Stimulated activated naive CD4-positive, alpha-beta T cell treated with Interleukin-2 at 50 U/mL for 16 hours (primary cell): ENCODE measurements at places on chromosomes 7 and 10.

- DNase-seq, result no peak
These were observed 19.4 kb downstream of the HIPK2 start for GRCh38 chr7:139758388-139758787.

DNA sequence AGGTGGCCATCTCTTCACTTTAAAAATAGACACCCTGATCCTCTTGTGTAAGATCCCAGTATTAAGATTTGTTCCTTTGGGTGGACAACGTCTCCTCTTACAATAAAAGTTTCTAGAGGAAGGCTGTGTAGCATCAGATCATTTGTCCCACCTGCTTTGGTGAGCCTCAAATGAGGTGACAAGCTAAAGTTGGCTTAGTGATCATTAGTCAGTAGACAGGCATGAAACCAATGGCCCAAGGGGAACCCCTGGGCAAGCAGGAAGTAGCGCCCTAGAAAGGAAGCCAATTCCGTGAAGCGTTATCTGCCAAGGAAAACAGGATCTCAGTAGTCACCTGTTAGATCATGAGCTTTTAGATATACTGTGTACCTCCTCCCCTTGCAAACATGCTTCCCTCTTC is 66.8 kb downstream of the PCGF5 start:
- no peak for DNase-seq

- DNase-seq, result no peak
These were observed 825 bp downstream of the ZNF862 start for GRCh38 chr7:149838992-149839408.

GRCh38 chr7:36712015-36712414 is 12.3 kb downstream of the AOAH start:
- no peak for DNase-seq

DNA sequence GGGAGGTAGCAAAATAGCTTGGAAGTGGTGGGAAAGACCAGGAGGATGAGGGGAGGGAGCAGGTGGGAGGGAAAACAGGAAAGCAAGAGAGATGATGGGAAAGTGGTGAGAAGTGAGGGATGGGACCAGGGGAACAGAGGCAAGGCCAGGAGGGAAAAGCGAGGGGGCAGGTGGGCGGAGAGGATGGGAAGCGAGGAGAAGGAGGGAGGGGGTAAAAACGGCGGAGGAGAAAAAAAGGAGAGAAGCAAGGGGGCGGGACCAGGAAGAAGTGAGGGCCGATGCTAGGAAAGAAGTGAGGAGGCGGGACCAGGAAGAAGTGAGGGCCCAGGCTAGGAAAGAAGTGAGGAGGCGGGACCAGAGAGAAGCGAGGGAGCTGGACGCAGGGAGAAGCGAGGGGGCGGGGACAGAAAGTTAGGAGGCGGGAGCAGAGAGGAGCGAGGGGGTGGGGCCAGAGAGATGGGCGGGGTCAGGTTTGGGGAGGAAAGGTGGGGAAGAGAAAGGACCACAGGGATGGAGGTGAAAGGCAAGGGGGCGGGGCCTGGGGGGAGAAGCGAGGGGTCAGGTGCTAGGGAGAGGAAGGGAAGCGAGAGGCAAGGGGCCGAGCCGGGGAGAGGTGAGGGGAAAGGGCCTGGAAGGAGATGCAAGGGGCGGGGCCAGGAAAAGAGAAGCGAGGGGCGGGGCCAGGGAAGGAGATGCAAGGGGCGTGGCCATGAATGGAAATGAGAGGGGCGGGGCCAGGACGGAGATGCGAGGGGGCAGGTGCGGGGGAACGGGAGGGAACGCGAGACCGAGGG is 984 bp downstream of the SMURF1 start:
- DNase-seq, result peak; percentile 89

- no peak for DNase-seq
These were observed 30.4 kb downstream of the DDC start for GRCh38 chr7:50534690-50535290.

- DNase-seq, result no peak
These were observed 196.5 kb downstream of the HERPUD2 start for GRCh38 chr7:35498416-35498815.

- no peak for DNase-seq
These were observed 5.8 kb upstream of the ARHGAP22 start for GRCh38 chr10:48610585-48611093.

- DNase-seq, result no peak
These were observed 146.9 kb upstream of the RET start for GRCh38 chr10:42929993-42930392.

GRCh38 chr10:99920901-99921300 is 88.8 kb downstream of the DNMBP start:
- DNase-seq, result no peak

- no peak for DNase-seq
These were observed 5.8 kb downstream of the GRIFIN start for GRCh38 chr7:2470204-2471021.

DNA sequence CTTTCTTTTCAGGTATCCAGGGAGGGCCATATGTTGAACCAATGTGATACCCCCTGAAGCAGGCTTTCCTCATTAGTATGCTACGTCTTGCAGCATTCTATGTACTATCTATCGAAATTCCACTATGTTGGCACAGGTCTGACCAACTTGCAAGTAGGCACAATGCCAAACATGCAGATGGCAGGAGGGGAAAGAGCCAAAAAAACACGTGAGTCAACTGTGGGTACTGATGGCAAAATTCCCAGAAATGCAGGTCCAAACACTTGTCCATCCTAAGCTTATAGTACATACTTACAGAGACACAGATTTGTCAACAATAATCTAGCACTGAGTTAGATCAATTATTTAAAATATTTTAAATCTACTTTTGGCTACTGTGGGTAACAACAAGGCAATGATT is 394.9 kb downstream of the DGKB start:
- no peak for DNase-seq

GRCh38 chr7:45515346-45515745 is 58.8 kb upstream of the ADCY1 start:
- DNase-seq, result no peak

DNA sequence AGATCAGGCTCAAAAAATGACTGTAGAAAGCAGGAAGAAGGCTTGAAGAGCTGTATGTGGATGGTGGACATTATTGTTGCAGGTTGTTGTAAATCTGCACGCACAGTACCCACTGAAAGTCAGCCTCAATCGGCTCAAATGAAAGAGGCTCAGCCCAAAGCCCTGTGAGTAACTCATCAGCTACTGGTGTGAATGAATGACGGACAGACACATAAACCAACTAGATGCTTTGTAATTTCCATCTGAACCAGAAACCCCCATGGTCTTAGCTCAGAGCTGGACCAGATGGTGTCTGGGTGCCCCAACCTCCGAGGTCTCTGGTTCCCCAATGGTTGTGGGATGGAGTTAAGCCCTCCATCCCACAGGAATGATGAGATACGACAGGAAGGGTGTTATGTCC is 7.4 kb downstream of the CALN1 start:
- DNase-seq, result no peak

DNA sequence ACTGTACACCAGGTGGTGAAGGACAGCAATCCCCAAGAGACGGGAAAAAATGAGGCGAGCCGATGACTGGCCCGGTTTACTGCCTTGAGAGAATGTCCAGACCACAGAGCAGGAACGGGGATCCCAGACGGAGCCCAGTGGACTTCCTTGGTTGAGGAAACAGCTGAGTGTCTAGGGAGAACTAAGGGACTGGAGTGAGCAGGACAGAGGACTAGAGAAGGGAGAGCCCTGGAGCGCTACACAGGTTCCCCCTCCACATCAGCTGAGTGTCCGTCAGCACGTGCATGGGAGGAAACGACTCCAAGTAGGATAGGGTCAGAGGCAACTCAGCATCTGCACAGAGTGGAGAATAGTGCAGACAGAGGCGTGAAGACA is 7.1 kb upstream of the WDR86 start:
- no peak for DNase-seq

- no peak for DNase-seq
These were observed 22.6 kb upstream of the PSAP start for GRCh38 chr10:71873582-71874211.

DNA sequence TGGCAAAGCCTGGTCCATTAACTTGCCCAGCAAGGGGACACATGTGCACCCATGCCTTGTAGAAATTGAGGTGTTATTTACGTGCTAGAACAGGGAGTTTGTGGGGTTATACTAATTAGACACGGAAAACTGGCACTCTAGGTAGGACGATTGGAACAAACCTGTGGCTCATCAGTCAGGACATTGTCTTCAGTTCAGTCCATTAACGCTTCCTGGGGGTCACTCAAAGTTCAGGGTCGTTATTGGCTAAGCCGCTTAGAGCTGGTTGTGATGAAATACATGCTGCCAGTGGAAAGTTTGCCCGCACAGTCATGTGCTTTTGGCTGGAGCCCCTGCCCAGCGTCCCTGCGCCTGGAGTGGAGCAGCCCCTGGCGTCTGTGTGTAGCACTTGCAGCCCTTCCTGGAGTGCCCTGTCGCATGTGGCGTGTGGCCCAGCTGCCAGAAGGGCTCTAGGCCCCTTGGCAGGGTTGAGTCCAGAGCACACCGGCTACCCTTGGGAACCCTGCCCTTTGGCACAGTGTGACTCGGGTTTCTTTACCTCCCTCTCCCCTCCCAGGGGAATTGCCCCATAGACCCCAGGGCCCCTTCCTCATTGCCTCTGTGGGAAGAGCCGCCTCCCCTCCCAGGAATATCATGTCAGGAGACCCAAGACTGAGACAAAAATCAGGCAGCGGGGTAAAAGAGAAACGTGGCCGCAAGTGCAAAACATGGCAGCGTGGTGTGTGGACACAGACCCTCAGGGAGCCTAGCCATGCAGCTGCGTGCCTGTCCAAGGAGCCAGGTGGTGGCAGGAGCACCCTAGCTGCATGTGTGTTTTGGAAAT is 9.8 kb downstream of the ZNF775 start:
- no peak for DNase-seq

GRCh38 chr10:30830315-30831230 is 201.0 kb upstream of the LYZL2 start:
- no peak for DNase-seq

DNA sequence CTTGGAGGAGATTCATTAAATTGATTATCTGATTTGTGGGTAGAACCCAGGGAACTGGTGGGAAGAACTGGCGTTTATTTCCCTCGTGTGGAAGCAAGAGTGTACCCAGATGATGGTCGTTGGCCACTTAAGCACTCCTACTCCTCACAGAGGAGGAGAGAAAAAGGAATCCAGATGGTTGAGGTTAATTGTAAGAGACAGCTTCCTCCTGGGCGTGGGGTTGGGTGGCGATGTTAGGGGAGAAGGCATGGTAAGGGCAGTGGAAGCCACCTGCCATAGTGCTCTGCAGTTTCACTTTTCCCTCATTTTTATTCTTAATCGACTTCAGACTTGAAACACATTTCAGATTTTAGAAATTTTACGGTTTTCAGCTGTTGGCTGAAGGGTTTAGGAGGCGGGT is 104.1 kb downstream of the DOCK1 start:
- DNase-seq, result no peak

DNA sequence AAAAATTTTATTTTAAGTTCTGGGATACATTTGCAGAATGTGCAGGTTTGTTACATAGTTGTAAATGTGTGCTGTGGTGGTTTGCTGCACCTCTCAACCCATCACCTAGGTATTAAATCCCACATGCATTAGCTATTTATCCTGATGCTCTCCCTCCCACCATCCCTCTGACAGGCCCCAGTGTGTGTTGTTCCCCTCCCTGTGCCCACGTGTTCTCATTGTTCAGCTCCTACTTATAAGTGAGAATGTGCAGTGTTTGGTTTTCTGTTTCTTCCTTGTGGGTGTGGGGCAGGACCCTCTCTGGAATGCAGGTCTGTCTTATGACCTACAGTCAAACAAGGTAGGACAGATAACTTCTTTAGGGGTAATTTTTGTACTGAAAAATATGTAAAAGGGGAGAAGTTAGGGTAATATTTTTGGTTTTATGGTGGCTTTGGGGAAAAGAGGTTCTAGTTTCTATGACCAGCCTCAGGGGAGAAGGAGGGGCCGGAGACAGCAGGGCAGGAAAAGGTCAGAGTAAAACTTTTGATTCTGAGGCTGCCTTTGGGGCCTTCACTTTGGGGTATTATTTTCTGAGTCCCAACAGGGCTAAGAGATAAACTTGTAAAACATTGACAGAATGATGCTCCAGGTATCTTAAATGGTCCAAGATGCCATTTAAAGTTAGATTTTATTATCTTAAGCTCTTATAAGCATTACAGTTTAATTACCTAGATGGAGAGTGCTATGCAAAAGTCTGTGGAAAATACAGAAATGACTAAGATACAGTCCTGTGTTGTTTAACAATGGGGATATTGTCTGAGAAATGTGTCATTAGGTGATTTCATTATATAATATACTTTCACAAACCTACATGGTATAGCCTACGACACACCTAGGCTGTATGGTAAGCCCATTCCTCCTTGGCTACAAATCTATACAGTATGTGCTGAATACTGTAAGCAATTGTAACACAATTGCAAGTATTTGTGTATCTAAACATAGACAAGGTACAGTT is 354.8 kb downstream of the ABCA13 start:
- DNase-seq, result no peak

GRCh38 chr7:129616530-129616929 is 5.0 kb downstream of the NRF1 start:
- DNase-seq, result no peak

GRCh38 chr7:133039614-133040013 is 42.3 kb downstream of the CHCHD3 start:
- DNase-seq, result no peak

- no peak for DNase-seq
These were observed 43.5 kb downstream of the VTI1A start for GRCh38 chr10:112490545-112490944.

- DNase-seq, result no peak
These were observed 34.4 kb downstream of the UBTD1 start for GRCh38 chr10:97532935-97533671.

DNA sequence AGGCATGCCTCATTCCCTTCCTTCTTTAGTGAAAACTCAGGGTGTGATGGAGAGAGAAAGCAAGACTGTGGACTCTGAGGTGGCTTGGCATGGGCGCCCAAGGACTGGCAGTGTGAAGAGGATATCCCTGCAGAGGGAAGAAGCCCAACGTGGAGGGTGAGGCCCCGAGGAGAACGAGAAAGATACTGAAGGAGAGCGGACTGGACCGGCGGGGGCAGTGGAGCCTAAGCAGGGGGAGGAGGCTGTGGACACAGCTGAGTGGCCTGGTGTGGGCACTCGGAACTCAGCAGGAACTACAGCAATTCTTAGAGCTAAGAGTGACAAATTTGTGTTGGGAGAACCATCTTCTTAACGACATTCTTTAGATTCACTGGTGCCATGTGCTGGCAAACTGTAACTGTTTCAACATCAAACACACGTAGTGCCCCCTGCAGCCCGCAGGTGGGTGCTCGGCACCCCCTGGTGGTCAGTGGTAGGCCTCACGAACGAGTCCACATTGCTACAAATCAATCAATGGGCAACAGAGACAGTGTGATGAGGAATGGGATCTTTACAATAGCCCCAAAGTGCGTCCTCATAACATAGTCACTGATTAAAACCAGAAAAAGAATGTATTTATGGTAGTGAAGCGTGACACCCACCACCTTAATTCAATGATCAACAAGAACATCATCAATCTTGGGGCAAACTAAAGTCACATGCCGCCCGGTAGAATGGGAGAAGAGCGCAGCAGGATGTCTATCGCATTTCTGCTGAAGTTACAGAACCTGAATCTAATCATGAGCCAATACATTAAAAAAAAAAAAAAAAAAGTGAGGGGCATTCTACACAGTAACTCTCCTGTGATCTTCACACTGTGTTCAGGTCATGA is 2.0 kb upstream of the SFTPA1 start:
- DNase-seq, result no peak
